ENCODE measurements at places on chromosomes 13 and 19.

GRCh38 chr13:97366172-97366688 is 67.7 kb upstream of the RAP2A start:
- no peak for DNase-seq

DNA sequence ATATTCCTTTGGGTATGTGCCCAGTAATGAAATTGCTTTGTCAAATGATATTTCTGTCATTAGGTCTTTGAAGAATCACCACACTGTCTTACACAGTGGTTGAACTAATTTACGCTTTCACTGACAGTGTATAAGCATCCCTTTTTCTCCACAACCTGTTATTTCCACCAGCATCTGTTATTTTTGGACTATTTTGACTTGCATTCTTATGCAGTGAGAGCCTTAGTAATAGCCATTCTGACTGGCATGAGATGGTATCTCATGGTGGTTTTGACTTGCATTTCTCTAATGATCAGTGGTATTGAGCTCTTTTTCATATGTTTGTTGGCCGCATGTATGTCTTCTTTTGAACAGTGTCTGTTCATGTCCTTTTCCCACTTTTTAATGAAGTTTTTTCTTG is 92.0 kb upstream of the SPATA13 start:
- no peak for DNase-seq

- no peak for DNase-seq
Measured at GRCh38 chr13:111661776-111662175, 341.3 kb downstream of the TEX29 start.

DNA sequence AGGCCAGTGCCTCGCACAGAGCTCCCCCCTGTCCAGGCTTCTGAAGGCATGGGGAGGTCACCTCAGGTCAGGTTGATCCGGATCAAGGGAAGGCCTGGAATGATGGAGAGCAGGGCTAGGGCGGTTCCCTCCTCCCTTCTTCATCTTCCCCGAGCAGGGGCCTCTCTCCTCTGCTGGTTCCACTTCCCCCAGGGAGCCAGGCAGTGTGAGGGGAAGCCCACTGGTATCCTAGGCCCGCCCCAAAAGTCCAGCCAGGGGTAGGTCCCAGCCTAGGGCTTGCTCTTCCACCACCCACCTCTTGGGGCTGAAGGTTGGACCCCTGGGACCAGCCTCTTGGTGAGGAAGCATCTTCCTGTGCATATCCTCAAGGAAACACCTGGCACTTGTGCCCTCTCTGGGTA is 16.4 kb upstream of the PRR19 start:
- no peak for DNase-seq
